ENCODE measurements at places on chromosomes 4 and X.

DNA sequence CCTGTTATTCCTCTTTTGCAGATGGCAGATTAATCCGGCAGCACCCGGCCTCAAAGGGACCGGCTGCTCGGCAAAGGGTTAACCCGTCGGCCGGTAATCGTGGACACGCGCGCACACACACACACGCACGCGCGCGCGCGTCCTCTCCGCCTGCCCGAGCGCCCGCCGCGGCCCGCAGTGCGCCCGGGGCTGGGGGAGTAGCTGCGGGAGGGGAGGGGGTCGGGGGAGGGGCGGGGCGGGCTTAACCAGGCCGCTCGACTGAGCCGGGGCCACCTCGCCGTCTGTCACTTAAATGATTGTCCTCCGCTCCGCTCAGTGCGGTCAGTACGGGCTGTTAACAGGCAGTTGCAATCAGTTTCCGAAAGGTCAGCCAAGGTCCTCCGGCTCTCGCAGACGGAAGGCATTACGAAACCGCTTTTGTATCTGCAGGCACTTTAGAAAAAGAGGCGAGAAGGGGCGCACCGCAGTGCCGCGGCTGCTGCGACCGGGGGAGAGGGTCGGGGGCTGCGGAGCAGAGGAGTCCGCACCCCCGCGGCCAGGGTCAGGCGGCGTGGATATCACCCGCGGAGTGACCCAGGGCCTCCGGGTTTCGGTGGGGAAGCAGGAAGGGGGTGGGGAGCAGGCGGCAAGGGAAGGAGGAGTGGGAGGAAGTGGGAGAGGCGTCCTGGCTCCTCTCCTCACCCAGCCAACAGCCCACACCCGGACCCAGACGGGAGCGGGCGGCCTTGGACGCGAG is 57.3 kb upstream of the BCOR start:
- DNase-seq = peak; percentile 32

DNA sequence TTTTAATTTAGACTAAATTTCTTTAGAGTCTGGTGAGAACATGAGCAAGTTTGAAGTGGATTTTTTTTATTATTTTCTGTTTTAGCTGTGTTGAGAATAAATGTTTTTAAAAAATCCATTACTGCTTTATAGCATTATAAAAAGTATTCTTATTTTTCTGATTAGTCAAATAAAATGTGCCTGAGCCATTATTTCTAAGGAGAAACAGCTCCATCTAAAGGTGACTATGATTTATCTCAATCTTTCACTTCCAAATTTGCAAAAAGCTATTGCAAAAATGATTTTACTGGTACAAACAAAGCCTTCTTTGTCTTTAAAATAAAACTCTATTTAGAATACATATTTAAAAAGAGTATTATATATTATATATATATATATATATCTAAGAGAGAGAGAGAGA is 959.2 kb downstream of the FAM133A start:
- DNase-seq = no peak

GRCh38 chr4:26819478-26820095 is 41.1 kb upstream of the STIM2 start:
- DNase-seq = no peak

DNA sequence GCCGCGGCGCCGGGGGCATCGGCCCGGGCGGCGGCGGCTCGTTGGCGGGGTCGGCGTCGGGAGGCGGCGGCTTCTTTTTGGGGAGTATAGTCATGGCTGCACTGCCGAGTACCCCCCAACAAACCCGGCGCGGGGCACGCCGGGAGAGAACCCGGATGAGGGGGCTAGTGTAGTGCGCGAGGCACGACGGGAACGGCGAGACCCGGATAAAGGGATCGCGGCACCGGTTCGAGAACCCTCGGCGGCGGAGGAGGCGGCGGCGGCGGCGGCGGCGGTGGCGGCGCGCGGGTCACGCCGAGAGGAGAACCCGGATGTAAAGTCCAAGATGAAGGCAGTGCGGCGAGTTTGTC is at the start of gene OTUD5:
OTUD5 (minus strand) TSS at position 131 of the 350 bp plus-strand sequence; CDS start at position 94, 37 bp downstream.
- DNase-seq = peak; percentile 48

GRCh38 chr4:159776961-159777360 is 674.1 kb downstream of the RAPGEF2 start:
- peak; percentile 61 for DNase-seq

GRCh38 chr4:105988671-105989070 is 93.4 kb downstream of the NPNT start:
- no peak for DNase-seq

- DNase-seq = no peak
Measured at GRCh38 chr4:185792384-185793115, 19.4 kb downstream of the SORBS2 start.

- no peak for DNase-seq
Measured at GRCh38 chr4:139528377-139529005, 27.5 kb downstream of the SETD7 start.

GRCh38 chr4:163621821-163622220 is 127.3 kb downstream of the TMA16 start:
- no peak for DNase-seq

GRCh38 chr4:158656439-158656838 is 15.2 kb downstream of the C4orf46 start:
- DNase-seq = no peak

DNA sequence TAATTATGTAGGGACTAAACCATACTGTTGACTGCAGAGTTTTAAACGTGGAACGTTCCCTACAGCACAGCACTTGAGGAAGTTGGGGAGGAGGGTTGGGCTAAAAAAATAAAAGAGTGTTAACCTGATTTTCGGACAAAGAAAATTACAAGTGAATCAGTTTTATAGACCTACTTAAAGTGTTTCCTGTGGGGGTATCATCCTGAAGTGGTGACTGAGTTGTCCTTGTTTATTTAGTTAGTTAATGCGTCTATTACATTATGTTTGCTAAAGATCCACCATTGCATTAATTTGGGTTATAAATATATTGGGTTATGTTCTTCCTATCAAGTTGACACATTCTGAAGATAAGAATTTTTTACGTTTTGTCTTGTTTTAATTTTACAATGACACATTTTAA is 14.7 kb downstream of the UNC5C start:
- DNase-seq = no peak

DNA sequence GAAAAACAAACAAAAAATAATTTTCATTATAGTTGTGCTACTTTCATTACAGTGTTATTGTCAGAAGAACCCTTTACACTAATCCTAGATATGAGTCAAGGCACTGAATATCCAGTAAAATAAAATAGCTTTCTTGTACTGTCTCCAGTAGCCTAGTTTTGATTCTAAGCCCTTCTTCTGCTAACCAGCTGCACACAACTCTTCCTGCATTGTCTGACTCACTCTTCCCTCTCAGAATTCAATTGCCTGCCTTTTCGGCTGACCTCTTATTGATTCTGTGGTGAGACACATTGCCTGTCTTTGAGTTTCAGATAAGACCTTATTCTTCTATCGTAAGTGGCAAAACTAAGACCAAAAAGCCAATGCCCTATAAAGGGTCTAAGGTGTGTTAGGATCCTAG is 26.7 kb upstream of the PCDH18 start:
- DNase-seq = no peak

- no peak for DNase-seq
Measured at GRCh38 chr4:48899950-48900349, 6.6 kb downstream of the OCIAD2 start.

DNA sequence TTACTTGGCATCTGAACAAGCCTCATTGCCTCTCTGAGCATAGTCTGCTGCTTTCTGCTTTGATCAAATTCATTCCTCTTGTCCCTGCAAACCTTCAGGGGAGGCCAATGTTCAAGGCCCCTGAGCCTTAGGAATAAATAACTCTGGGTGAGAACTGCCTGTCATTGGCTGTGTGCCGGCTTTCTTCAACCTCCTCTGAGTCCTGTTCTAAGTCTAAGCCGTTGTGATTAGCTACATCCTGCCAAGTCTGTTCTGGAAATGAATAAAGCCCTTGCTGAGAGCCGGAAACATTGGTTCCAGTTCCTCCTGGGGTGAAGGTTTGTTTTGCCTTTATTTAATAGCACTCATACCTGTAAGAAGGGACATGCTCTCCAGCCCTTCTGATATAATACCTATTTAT is 13.8 kb downstream of the RNF4 start:
- DNase-seq = peak; percentile 36

GRCh38 chr4:182483685-182484084 is 240.5 kb downstream of the TENM3 start:
- no peak for DNase-seq

DNA sequence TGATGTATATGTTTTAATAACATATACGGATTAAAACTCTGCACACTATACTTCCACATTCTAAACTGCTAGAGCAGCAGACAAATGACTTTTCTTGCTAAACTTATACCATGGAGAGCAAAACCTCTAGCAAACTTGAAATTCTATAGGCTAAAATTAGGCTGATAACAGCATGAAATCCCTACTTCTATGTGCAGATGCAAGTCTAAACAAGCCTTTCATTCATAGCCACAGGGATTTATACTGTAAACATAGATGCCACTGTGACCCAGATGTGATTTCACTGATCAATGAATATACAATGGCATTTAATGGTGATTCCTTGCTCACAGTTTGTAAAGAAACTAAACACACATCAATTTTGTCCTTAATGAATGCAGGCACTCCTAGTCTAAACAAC is 151.0 kb downstream of the ANTXR2 start:
- DNase-seq = peak; percentile 10

GRCh38 chr4:38815885-38816782 is 11.5 kb upstream of the TLR1 start:
- no peak for DNase-seq

GRCh38 chr4:141962486-141962885 is 326.1 kb downstream of the IL15 start:
- no peak for DNase-seq

- DNase-seq = no peak
Measured at GRCh38 chr4:81472281-81473182, 825 bp upstream of the RASGEF1B start.

- no peak for DNase-seq
Measured at GRCh38 chr4:156217236-156217635, 263.6 kb upstream of the CTSO start.

- peak; percentile 21 for DNase-seq
Measured at GRCh38 chrX:51893931-51894696, 691 bp downstream of the MAGED1 start.

GRCh38 chr4:17082186-17082585 is 183.7 kb upstream of the LDB2 start:
- DNase-seq = no peak

DNA sequence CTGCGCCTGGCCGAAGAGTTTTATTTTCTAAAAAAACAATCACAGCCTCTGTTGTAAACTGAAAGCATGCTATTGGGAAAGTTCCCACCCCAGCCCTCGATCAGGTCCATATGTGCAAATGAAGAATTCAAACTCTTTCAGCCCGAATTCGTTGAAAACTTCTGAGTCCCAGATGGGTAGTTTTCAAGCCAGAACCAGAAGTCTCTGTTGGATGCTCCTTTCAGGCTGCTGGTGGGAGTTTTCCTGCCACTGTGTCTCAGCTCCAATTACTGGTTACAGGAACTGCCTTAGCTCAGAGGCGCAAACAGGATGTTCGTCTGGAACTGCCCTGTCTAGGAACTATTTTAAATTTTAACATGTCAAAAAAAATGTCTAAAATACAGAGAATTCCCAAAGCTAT is 9.3 kb upstream of the ALG13 start:
- no peak for DNase-seq

DNA sequence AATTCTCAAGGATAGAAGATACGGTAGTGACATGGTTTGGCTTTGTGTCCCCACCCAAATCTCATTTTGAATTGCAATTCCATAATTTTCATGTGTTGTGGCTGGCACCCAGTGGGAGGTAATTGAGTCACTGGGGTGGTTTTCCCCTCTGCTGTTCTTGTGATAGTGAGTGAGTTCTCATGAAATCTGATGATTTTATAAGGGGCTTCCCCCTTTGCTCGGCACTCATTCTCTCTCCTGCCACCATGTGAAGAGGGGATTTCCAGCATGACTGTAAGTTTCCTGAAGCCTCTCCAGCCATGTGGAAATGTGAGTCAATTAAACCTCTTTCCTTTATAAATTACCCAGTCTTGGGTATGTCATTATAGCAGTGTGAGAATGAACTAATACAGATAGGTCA is 8.5 kb upstream of the SPANXN4 start:
- DNase-seq = no peak

DNA sequence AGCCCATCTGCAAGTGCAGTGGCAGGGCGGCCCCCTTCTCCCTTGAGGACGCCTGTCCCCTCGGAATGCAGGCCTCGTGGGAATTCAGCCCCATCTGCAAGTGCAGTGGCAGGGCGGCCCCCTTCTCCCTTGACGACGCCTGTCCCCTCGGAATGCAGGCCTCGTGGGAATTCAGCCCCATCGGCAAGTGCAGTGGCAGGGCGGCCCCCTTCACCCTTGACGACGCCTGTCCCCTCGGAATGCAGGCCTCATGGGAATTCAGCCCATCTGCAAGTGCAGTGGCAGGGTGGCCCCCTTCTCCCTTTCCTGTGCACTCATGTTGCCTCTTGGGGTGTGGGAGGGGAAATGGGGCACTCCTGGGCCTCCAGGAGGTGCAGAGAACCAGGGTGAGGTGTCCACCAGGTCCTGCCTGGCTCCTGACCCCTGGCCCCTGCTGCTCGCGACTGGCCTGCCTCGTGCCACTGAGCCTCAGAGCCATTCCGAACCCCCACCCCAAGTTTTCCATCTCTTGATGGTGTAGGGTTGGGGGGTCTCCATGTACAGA is 6.8 kb upstream of the SLC26A1 start:
- no peak for DNase-seq

DNA sequence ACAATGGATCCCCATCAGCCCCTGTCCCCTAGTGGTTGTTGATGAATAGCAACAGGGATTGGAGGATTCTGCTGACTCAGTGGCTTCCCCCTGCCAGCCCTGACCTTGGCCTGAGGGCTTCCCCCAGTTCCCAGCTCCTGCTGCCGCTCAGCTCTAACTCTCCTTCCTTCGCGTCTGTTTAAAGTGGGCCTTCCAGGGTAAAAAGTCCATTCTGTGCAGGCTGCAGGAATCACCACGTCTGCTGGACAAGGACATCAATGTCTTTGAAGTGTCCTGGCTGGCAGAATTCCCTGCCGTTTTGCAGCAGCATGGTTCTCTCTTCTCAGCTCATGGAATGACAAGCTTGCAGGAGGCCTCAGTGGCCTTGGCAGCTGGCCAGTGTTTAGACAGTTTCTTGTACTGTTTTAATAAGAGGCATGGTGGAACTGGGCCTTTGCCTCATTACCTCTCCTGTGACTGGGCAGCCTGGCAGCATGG is 152.5 kb upstream of the STX18 start:
- peak; percentile 30 for DNase-seq

DNA sequence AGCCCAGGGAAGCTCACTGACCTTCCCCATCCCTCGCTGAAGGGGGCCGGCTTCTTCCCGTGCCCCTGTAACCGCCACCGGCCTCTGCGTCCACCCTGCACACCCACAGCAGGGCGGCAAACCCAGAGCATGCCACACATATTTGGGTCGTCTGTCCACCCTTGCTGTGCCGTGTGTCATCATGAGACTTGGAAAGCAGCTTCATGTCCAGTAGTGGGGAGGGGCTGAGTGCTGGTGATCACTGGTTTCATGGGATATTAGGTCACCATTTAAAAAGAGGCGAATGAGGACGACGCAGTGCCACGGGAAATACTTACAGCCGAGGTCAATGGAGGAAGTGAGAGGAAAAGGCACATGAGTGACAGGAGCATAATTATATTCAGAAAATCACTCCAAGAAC is 74.8 kb downstream of the HTRA3 start:
- DNase-seq = no peak

- DNase-seq = no peak
Measured at GRCh38 chr4:176971576-176972115, 178.9 kb upstream of the VEGFC start.
